ENCODE measurements at places on chromosomes 2 and 18. TPM values are rescaled to one million over a fixed set of nuclear protein-coding genes. Genes with fewer than 3 reads are reported as not detected.

OSBPL1A gene
- total RNA-seq: 54.2 TPM

PROKR1 gene
- total RNA-seq: not detected

KCNK3 gene
- total RNA-seq: 0.05 TPM

IL1R1 gene
- total RNA-seq: 1.7 TPM

DCC gene
- total RNA-seq: 0.24 TPM

EFHD1 gene
- total RNA-seq: 0.24 TPM

FEV gene
- total RNA-seq: not detected

AGXT gene
- 0.07 TPM for total RNA-seq

RPE gene
- 165 TPM for total RNA-seq

ANKRD30BL gene
- total RNA-seq: not detected

IGFBP2 gene
- 56.6 TPM for total RNA-seq

CHST9 gene
- not detected for total RNA-seq

C2orf81 gene
- 3.5 TPM for total RNA-seq

EVX2 gene
- not detected for total RNA-seq

TTLL4 gene
- 12.4 TPM for total RNA-seq

PAX3 gene
- not detected for total RNA-seq

UGT1A10 gene
- total RNA-seq: not detected

FOXD4L1 gene
- not detected for total RNA-seq

TEKT4 gene
- not detected for total RNA-seq

SERPINB5 gene
- total RNA-seq: not detected

PGAP1 gene
- total RNA-seq: 6.5 TPM

MTERF4 gene
- 39.0 TPM for total RNA-seq

INHBB gene
- total RNA-seq: 0.16 TPM

Data from A172 (cell line).